ENCODE measurements at places on chromosomes 5 and 9.
A peak's percentile ranks its signal among the peaks of the same experiment; 100 is the strongest.

DNA sequence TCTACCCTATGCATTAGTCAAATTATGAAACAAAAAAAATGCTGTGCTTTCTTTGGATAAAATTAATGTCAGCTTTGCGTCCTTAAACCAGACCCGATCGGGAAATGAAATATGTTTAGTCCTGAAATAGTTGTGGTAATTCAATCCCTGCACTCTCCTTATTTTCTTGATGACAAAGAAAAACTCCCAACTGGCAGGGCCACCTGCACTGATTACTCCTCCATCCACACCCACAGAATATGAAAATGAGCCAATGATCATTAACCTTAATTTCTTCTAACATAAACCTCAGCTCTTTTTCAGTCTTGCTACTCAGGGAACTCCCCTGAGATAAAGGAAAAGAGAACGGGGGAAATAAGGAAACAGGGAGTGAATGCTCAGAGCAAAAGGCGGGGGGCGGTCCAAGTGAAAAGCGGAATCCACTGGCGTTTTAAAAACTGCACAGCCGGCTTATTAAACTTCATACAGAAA, 245.3 kb downstream of the BNC2 start:
- no peak for DNase-seq

- no peak for DNase-seq
Observed at GRCh38 chr9:94700445-94700844, 26.1 kb upstream of the AOPEP start.

GRCh38 chr5:96207420-96207819, 225.6 kb downstream of the PCSK1 start:
- DNase-seq, result no peak

- DNase-seq, result no peak
Observed at GRCh38 chr9:81621118-81621517, 68.2 kb downstream of the TLE1 start.

- no peak for DNase-seq
Observed at GRCh38 chr5:119071561-119071995, 691 bp downstream of the DMXL1 start.

GRCh38 chr5:97544240-97544639, 361.2 kb upstream of the RIOK2 start:
- DNase-seq, result no peak

DNA sequence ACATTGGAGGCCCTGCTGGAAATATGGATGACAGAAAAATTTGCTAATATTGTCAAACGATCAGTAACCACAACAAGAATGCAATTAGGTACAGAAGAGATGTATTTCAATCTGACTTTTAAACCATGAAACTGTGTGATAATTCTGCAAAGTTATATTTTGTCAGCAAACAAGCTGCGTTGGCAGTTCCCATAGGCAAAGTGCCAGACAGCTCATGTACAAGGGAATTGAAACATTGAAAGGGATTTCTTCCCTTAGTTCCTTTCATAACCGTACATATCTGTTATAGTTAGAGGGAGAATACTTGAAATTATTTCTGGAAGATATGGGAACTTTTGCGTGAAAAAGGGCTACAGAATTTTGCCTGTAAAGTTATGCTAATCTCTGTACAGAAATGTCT, 419.4 kb upstream of the PTGER4 start:
- DNase-seq, result no peak

GRCh38 chr9:126631254-126631653, 17.5 kb downstream of the LMX1B start:
- no peak for DNase-seq

GRCh38 chr5:156922207-156922792, 40.7 kb downstream of the TIMD4 start:
- no peak for DNase-seq

DNA sequence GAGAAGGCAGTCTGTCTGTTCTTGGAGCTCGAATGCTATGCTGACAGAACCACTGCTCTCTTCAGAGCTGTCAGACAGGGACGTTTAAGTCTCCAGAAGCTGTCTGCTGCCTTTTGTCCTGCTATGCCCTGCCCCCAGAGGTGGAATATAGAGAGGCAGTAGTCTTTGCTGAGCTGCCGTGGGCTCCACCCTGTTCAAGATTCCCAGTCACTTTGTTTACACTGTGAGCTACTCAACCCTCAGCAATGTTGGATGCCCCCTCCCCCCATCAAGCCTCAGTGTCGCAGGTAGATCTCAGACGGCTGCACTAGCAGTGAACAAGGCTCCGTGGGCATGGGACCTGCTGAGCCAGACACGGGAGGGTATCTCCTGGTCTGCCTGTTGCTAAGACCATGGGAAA, 344.2 kb downstream of the TMEM161B start:
- DNase-seq, result no peak

GRCh38 chr9:27460226-27461023, 63.7 kb upstream of the IFNK start:
- DNase-seq, result no peak

GRCh38 chr5:448061-448765, 5.2 kb downstream of the EXOC3 start:
- DNase-seq, result no peak

DNA sequence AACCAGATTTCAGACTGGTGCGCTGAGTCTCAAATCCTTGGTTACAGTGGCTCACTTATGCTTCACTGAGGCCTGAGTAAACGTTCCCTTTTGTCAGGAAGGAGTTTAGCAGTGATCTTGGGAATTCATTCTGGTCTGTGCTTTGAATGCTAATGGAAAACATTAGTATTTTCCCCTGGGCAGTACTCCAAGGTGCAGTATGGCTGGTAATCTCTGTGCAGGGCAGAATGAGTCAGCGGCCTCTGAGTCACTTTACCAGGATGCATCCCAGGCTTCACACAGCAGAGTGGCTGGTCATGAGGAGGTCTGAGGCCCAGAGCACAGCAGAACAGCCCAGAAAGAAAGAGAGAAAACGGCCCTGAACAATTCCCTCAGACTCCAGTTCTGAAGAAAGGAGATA, 54.0 kb downstream of the PCA3 start:
- no peak for DNase-seq

DNA sequence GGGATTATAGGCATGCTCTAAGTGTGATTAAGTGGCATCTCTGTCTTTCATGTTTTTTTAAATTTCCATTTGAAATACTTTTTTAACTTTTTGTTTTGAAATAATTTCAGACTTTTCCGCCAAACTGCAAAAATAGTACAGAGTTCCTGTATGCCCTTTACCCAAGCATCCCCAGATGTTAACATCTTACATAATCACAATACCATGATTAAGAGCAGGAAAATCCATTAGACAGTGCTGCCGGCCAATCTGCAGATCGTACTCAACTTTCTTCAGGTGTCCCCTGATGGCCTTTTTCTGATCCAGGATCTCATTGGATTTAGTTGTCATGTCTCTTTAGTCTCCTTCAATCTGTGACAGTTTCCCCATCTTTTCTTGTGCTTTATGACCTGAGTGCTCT, 49.0 kb downstream of the ERGIC1 start:
- DNase-seq, result no peak

GRCh38 chr5:168471785-168472184, 14.5 kb upstream of the RARS1 start:
- DNase-seq, result no peak

- DNase-seq, result no peak
Observed at GRCh38 chr5:122187426-122187825, 58.1 kb downstream of the ZNF474 start.

GRCh38 chr5:73153513-73153912, 19.5 kb upstream of the TMEM174 start:
- no peak for DNase-seq

- no peak for DNase-seq
Observed at GRCh38 chr5:178442405-178443257, 147.6 kb downstream of the COL23A1 start.

GRCh38 chr9:129174724-129175514, 3.1 kb downstream of the IER5L start:
- peak; percentile 52 for DNase-seq

- DNase-seq, result no peak
Observed at GRCh38 chr5:82413302-82414040, 135.3 kb upstream of the RPS23 start.

DNA sequence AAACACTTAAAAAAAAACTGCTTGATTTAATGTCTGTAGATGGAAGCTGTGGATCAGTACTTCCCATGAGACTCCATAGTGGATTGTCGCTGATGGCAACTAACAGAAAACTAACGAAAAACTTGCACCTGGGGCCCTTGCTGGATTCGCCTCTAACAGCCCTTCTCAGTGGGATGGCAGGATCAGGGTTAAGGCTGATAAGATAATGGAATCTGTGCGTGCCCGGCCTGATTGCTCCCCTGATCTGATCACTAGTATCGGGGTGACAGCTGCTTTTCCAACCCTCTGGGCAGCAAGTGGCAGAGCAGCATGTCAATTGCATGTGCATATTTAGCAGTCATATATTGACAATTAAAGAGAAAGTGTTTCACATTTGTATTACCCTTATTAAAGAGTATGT, 185.8 kb upstream of the ELAVL2 start:
- no peak for DNase-seq

DNA sequence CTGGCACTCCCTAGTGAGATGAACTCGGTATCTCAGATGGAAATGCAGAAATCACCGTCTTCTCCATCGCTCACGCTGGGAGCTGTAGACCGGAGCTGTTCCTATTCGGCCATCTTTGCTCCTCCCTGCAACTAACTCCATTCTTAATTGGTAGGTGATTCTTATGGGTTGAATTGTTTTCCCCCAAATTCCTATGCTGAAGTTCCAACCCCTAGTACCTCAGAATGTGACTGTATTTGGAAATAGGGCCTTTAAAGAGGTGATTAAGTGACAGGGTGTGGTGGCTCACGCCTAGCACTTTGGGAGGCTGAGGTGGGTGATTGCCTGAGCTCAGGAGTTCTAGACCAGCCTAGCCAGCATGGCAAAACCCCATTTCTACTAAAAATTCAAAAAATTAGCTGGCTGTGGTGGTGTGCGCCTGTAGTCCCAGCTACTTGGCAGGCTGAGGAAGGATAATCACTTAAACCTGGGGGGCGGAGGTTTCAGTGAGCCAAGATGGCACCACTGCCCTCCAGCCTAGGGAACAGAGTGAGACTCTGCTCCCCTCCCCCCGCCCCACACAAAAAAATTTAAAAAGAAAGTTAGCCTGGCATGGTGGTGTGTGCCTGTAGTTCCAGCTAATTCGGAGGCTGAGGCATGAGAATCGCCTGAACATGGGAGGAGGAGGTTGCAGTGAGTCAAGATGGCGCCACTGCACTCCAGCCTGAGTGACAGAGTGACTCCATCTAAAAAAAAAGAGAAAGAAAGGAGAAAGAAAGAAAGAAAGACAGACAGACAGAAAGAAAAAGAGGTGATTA, 25.2 kb upstream of the FOCAD start:
- no peak for DNase-seq

DNA sequence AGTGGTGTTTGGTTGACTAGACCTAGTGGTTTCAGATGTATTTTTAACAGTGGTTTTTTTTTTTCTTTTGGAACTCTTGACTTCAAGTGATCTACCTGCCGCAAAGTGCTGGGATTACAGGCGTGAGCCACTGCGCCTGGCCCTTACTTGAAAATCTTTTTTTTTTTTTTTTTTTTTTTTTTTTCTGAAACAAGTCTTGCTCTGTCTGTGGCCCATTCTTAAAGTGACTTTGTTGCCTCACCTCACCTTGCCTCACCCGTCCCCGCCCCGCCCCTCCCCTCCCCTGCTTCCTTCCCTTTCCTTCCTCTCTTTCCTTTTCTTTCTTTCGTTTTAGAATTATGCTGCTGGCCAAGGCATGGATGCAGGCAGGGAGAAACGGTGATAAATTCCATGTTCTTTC, 26.0 kb downstream of the GPBP1 start:
- peak; percentile 56 for DNase-seq

GRCh38 chr5:112119508-112119907, 299.6 kb downstream of the EPB41L4A start:
- no peak for DNase-seq

DNA sequence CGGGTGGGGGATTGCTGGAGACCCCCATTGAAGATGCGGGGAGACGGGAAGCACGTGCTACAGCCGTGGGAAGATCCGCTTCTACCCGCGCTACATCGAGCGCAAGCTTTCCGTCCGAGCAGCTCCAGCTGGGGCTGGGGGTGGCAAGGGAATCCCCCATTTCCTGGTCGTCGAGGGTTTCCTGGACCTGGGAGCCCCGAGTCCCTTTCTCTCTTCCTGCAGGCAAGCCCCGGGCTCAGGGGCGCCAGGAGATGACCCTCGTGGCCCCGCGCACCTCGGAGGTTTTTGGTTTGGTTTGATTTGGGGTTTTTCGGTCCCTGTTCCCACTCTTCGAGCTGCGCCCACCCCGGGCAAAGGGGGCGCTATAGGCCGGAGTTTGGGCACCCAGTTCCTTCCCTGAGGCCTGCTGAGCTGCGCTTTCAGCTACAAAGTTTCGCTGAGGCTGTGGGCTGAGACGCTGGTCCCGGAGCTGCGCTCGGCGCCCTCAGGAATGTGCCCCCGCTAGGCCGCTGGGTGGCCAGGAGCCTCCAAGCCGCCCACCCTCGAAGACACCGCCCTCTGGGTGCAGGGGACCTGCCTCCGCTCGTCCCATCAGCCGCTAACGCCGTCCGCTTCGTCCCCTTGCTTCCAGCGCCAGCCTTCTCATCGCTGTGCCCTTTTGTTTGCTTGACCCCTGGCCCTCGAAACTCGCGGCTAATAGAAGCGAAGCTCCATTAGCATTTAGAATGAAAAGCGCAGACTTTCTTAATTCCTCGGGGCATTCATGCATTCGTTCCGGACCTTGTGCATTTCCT, 2.9 kb downstream of the NR4A3 start:
- peak; percentile 67 for DNase-seq

DNA sequence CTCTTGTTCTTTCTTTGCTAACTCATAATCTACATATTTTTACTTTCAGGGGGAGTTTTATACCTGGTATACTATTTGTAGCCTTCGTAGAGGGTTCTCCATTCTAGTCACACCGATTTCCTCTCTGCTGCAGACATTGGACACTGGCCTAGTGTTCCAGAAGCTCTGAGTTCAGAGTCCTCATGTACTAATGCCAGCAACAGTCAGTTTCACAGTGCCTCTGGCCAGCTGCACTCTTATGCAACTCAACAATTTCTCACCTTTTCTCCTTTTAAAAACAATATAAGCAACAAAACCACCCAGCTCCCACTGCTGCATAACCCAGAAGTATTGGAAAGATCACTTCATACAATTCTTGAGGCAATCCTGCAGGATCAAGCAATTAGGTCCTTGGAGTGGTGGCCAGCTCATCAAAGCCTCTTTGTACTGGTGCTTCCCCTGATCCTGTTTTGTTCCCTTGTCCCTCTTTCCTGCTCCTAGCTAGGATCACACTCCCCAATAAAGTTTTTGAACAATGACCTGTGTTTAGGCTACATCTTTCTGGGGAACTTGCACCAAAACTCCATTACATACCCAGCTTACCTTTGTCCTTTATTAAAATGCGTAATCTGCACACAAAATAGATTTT, 98.1 kb upstream of the TUT7 start:
- DNase-seq, result no peak

DNA sequence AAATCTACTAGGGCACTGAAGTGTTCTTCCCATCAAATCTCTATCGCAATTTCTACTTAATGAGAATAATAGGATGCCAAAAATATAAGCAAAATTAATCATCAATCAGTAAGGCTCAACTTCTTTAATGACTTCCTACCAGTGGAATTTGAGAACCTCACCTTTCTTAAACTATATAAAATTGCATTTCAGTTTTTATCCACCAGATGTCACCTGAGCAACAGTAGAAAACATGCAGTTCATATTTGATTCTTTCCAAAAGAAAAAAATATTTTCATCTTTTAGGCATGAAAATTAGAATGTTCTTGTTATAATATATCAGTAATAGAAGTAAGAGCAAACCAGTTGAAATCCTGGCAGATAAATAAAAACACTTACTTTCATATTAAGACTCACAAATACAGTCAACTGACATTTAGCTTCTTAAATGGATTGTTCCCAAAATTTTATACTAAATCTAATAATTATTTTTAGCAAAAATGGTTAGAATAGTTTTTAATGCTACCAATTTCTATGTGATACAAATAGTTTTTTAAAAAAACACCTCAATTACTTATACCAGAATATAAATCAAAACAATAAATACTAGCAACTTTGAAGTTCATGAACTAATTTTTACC, 13.4 kb upstream of the CCDC112 start:
- DNase-seq, result no peak
